Fibroblast of skin of back (primary cell): ENCODE measurements at places on chromosomes 4 and X.

DNA sequence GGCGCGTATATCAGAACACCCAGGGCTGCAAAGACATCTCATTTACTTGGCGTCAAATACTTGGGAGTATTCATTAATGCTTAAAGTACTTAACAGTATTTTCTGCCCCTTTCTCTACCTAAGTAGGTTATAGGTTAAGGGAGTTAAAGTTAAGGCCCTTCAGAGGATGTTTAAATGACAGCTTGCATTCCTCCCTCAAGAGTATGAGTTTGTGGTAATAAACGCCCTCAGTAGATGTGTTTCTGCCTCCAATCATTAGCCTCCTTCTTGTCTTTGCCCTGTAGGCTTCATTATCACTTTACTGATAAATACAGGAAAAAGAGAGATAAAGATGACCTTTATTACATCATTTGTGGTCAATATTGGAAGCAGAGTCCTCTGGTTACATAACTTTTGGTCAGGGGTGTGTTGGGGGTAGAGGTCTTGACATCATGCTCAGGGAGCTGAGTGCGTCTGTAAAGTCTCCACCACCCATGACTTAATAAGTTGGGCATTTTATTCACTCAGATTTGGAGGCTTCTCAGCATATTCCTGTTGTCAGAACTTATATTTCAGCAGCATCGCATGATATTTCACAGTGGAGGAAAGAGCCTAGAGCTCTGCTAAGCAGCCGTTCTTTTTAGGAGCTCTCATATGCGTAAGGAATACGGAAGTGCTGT, 145.9 kb downstream of the CPE start:
- DNase-seq, result no peak

DNA sequence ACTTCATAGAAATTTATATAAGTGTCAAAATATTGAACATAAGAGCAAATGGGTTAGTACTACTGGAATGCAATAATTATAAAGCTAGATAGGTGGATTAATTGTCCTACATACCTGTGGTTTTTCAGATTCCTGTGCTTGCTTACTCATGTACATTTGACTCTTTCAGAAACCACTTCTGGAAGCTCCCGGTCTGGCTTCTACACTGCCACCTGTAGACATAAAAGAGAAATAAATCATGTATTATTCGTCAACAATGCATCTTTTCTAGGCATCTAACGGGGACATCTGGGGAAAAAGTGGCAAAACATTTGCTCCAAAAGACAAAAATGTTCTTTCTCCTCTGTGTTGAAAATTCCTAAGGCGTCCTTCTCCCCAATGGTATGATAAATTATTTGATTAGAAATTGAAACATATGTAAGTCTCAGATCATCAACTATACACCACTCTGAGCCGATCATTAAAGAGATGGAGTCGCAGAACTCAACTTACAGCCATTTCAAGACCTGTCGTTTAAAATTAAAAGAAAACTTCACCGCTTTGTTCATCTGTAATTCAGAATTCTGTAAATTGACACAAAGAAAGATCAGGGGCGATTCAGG, 648.7 kb upstream of the DIPK2B start:
- peak; percentile 82 for DNase-seq

DNA sequence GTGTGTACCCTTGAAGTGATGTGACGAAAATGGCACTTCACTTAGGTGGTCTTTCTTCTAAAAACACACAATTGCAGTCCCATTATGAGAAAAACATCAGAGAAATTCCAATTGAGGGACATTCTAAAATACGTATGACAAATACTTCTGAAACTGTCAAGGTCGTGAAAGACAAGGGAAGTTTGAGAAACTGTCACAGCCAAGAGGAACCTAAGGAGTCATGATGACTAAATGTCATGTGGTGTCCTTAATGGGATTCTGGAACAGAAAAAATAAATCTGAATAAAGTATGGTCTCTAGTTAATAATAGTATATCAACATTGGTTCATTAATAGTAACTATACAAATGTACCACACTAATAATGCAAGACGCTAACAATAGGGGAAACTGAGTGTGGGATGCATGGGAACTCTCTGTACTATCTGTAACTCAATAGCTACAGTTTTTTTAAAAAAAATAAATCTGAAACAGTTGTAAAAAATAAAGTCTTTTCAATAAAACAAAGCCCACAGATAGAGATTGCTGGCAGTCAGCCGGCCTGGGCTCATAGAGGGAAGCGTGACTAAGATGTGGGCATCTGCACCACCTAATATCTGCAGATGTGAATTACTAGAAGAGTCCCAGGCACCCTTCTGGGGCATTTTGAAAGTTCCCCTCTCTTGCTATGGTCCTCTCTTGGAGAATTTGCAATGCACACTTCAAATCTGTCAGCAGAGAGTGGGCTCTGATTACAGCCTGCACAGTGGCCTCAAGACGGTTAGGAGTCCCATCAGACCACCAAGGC, 47.6 kb downstream of the MID1IP1 start:
- DNase-seq, result no peak

DNA sequence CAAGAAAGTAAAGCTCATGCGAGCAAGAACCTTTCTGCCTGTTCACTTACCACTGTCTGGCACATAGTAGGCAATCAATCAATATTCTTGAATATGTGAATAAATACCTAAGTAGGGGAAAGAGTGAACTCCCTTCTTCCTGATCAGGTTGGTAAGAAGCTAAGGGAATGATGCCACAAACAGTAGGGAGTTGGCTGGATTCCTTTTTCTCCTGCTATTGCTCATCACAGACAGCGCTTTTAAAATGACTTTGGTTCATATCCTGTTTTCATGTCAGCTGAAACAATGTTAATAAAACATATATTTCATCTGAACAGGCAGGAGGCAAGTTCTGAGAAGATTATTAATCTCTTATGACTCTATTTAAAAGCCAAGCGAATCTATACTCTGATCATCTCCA, 99.2 kb downstream of the NSUN7 start:
- peak; percentile 19 for DNase-seq

GRCh38 chrX:19121898-19122640, at the start of gene ADGRG2:
ADGRG2 (minus strand) TSS chrX:19122468; CDS start chrX:19068834, 53,634 bp downstream.
- DNase-seq, result peak; percentile 31

GRCh38 chr4:74921490-74921889, 11.4 kb upstream of the PARM1 start:
- no peak for DNase-seq

DNA sequence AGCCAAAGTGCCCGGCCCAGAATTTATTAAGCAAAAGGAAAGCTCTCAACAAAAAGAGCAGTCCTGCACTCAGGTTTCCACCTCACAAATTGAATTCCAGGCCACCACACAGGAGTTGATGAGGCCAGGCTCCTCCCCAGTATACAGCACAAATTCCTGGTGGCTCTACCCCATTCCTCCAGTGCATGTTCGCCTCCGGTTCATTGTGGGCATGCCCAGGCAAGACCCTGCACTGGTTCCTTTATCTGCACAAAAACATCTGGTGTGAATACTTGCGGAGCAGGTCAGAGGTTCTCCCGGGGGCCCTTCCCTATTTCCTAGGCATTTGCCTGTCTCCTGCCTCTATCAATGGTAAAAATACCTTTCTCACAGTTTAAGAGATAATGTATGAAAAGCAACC, 195.2 kb upstream of the ANXA10 start:
- peak; percentile 36 for DNase-seq

DNA sequence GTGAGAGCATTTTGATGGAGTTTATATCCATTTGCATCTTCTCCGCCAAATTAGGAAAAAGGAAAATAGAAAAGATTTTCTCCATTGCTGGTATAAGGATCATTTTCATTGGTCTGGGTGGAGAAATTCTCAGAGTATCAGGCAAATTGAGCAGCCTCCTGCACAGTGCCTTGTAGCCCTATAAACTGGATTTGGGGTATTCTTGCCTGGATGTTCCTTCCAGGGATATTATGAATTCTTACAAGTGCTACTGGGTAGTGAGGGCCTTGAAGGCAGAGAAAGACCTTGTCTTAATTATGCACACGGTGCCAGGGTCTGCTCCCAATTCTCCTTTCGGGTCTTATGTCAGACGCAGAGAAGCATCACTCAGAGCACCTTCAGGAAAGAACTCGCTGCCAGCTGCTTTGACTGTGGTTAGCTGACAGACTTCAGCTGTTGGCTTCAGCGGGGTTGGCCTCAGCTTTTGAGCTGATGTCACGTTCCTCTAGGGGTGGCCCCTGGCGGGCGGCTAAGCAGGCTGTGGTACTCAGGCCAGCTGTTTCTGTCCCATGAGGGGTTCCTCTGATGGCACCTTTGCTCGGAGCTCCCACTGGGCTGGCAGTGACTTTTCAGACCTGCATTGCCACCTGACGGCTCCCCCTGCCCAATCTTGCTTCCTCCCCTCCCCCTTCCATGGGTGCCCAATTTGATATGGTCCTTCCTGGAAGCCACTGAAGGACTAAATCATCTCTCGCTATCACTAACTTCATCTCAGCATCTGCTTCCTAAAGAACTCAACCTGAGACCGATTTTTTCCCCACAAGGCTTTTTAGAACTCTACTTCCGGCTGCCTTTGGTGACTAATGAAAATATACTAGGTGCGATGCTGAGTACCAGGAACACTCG, 519.5 kb downstream of the BCOR start:
- DNase-seq, result no peak

- no peak for DNase-seq
These were observed 2.3 kb downstream of the FHDC1 start for GRCh38 chr4:152938237-152938947.

DNA sequence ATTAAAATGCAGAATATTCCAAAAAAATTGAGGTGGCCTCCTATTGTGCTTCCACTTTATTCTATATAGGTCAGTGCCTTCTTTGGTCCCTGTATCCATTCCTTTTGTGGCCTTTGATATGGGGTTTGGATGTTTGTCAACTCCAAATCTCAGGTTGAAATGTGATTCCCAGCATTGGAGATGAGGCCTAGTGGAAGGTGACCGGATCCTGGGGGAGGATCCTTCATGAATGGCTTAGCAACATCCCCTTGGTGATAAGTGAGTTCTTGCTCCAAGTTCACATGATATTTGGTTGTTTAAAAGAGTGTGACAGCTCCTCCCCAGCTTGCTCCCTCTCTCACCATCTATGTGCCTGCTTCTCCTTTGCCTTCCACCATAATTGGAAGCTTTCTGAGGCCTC, 380.6 kb downstream of the INPP4B start:
- no peak for DNase-seq

DNA sequence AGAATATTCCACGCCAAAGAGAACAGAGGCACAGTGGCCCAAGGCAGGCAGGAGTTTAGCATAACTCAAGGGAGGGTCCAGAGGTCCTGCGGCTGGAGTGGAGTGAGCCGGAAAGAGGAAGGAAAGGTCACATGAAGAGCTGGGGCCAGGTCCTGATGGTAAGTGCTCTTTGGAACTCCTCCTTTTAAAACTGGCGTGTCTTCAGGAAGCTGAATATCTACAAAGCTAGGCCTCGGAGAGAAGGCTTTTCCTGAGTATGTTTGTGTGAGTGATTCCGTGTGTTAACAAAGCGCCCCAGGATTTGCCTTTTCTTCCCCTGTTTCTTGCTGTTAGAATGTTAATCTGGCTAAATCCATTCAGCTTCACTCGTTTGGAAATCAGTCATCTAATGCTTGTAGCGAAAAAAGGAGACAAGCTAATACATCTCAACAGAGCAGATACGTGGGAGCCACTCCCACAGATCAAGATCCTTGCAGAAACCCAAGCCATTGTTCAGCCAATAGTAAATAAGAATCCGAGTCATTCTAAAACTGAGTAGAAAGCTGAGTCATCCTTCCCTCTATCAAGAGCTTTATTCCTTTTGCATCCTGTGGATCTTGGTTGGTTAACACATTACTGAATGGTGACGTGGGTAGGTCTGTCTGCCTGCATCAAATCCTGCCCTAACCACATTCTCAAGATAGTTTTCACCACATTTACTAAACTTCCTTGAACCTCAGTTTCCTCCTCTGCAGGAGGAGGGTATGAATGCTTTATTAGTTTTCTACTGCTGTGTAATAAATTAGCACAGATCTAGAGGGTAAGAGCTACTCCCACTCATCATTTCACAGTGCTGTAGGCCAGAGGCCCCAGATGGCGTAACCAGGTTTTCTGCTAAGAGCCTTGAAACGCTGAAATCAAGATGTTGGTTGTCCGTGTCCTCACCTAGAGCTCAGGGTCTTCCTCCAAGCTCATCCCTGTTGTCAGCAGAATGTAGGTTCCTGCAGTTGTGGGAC, 43.2 kb upstream of the RBM47 start:
- peak; percentile 93 for DNase-seq

DNA sequence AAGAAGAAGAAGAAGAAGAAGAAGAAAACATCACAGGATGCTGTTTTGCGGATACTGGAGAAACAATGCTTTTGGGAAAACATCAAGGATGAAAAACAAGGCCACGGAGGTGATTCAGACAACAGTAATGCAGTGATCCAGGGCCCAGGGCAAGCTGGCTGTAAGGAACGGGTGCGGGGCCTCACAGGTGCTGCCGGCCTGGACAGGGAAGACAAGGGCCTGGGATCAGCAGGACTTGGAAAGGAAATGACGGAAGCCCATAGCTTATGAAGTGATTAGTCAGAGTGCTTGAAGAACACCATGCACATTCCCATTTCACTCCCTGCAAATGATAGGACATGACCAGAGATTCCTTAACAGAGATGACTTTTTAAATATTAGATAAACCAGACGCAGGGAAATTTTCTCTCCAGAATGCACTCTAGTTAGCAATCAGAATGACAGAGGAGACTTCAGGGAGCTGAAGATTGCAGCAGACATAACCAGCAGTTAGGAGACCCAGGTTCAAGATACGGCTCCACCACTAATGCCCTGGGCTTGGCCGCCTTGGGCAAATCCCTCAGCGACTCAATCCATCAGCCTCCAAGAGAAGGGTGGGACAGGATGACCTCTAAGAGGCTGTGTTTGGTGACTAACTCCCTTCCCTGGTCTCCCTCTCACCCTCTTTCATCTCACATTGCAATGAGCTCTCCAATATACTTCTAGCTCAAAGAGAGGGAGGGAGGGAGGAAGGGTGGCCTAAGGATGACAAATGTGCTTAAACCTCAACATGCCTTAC, 54.1 kb downstream of the APBB2 start:
- peak; percentile 75 for DNase-seq

- peak; percentile 45 for DNase-seq
These were observed 9.6 kb upstream of the TMA16 start for GRCh38 chr4:163484906-163485305.

DNA sequence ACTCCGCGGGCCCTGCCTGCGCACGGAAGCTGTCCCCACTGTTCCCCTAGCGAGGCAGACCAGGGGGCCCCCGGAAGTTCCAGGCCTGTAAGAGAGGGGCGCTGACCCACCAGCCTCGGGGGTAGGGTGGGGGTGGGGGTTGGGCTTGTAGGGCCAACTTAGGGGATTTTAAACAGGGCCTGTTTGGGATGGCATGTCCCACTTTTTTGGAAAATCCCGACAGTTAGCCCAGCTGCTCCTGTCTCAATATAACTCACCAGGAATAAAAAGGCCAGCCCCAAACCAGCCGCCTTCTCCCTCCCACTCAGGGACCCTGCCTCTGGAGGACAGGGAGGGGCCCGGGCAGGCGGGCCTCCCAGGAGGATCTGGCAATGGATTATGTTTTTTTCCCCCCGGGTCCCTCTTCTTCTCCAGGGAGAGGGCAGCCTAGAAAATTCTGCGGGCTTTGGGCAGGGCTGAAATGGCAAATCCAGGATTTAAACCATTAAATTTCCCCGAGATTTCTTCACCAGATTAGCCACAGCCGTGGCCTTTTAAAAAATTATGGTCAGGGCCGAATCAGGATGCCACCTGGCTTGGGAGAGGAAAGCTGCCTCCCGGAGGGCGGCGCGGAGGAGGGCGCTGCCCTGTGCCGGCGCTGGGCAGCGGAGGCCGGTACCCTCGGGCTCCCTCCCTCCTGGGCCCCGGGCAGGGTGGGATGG, 957 bp downstream of the PPP2R2C start:
- DNase-seq, result no peak

GRCh38 chr4:182748949-182749348, 168.2 kb downstream of the DCTD start:
- DNase-seq, result peak; percentile 28
